ENCODE measurements at places on chromosomes 3 and 15.
A peak's percentile ranks its signal among the peaks of the same experiment; 100 is the strongest.

GRCh38 chr3:138118612-138119422 is 3.4 kb upstream of the DZIP1L start:
- peak; percentile 72 for DNase-seq

DNA sequence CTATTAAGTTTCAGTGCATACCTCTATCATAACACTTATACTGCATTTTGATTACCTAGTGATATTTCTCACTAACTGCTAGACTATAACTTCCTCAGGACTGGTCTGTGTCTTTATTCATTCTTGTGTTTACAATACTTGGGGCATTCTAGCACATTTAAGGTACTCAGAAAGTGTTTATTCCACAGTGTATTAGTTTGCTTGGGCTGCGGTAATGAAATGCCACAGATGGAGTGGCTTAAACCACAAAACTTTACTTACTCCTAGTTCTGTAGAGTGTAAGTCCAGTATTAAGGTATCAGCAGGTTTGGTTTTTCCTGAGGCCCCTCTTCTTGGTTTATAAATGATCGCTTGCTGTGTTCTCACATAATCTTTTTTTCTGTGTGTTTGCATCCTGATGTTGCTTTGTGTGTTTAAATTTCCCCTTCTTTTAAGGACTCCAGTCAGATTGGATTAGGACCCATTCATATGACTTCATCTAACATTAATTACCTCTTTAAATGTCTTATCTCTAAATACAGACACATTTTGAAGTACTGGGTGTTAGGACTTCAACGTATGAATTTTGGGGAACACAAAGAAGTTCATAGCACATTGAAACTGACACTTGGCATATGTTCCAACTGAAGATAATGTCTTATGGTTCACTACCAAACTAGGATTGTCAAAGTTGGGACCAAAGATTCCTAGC is 23.9 kb downstream of the RNF111 start:
- no peak for DNase-seq

GRCh38 chr3:10551821-10552630 is 46.6 kb upstream of the ATP2B2 start:
- no peak for DNase-seq

GRCh38 chr3:193564012-193564411 is 9.3 kb upstream of the ATP13A4 start:
- no peak for DNase-seq

- no peak for DNase-seq
Measured at GRCh38 chr3:152037953-152038352, 164.5 kb downstream of the SUCNR1 start.

DNA sequence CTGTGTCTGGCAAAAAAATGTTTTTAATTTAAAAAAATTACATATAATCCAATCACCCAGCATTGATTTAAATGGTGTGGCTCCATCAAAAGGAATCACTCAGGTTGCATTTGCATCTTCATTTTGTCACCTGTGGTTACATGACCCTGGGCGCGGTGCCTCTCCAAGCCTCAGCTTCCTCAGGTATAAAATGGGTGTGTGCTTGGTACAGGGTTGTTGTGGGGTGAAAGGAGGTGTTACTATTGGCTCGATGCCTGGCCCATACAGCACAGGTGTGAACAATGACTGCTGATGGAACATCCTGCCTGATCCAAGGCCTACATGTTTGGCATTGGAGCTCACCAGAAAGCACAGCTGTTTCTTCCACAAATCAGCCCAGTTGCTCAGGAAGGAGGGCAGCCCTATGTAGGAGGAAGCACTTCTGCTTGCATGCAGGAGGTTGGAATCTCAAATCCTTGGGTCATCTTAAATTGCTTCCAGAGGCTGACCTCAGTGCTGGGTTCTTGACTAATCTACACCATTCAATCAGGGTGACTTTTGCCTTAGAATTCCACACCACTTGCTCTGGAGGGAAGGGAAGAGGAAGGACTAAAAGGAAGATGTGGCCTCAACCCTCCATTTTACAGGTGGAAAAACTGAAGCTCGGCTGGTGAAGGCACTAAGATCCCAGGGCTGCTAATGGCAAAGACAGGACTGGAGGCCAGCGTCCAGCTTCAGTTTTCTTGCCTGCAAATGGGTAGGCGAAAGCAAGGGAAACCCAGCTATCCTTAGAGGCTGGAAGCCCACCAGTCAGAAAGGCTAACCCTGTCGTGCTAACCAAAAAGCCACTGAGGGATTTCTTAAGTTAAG is 31.7 kb downstream of the BHLHE40 start:
- no peak for DNase-seq

DNA sequence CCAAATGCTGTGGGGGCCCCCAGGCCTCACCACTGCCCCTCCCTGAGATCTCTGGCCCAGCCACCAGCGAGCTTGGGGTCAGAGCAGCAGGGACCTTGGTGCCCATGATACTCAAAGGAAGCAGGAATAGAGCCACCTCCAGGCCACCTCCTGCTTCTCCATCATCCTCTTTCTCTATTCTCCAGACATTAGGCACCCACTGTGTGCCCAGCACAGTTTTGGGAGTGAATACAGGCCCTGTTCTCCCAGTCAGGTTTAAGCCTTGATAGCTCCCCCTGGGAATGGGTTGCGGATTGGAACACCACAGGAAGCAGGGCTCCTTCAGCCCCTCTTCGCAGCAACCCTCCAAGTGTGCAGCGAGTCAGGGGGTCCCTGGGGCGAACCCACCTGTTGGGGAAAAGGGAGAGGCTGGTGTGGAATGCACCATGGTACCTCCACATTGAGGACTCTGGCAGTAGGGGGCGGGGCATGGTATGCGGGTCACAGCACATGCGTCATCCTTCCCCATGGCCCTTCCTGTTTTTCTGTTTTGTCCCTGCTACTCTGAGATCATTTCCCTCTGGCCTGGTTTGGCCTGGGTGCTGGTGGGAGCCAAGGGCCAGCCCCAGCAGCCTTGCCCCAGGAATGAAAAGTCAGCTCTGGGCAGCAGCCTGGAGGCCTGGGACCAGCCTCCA is 14.2 kb upstream of the SEMA3B start:
- no peak for DNase-seq

GRCh38 chr3:186225603-186226002 is 116.7 kb upstream of the ETV5 start:
- DNase-seq: peak; percentile 49

GRCh38 chr3:2158828-2159227 is 60.2 kb downstream of the CNTN4 start:
- no peak for DNase-seq

- DNase-seq: no peak
Measured at GRCh38 chr3:123147754-123148535, 53.8 kb upstream of the SEC22A start.

GRCh38 chr3:183360971-183361624 is 67.3 kb downstream of the MCF2L2 start:
- no peak for DNase-seq

DNA sequence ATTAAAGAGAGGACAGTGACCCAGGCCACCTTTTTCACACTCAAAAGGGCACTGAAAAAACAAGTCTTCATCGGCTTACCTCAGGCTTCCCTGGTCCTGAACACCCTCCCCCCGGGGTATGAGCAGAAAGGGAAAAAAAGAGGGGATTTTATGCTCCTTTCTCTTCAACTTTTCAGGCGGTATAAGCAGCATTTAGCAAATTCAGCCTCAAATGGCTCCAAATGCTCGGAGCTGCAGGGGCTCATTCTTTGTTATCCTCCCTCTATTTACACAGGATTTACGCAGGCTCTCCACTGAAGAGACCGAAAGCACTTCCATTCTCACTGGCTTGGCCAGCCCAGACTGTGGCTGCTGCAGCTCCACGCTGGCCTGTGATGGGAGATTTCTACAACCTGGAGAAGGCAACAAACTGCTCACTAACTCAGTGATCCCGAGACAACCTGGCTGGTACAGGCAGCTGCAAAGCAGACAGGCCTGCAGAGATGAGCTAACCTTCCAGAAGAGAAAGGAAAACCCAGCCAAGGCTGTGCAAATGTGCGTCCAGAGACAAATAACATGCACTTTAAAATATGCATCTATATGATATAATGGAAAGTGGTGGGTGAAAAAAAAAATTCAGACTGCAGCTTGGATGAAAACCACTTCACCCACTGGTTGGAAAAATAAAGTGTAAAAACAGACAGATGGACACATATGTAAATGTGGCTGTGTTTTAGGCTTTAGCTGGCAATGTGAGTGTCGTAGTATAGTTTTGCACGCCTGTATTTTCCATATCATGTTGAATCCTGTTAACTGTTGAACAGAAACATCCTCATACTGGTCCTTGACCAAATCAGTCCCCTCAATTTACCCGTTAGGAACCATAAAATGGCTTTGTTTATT is 54.2 kb downstream of the MEIS2 start:
- DNase-seq: no peak

DNA sequence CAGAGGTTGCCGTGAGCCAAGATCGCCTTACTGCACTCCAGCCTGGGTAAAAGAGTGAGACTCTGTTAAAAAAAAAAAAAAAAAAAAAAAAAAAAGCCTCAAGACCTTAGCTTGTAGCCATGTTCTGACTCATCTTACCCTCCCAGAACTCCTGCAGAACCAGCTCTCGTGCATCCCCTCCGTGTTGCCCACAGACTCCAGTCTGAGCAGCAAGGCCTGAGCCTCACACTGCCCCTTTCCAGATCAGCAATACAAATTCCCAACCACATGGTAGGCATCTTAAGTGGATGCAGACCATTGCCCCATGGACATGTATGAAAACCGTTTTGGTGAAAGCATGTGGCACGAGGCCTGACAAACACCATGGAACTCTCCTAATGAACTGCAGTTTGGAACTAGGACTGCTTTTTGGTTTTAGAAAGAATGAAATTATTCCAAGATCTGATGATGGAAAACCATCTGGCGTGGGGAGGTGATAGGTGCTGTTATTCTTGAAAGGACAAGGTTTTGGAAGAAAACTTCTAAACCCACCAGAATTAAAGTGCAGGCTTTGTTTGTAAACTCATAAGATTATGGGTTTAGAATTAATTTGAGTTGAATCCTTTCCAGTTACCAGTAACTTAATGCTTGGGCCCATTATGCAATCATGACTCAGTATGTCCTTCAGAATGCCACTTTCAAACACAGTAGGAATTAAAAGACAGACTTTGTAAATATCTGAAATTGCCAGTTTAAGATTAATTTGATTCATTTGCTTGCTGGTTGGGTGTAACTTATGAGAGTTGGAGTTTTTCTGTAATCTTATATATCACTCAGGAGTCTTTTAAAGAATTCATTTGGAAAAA is 163.7 kb upstream of the LRTM1 start:
- no peak for DNase-seq

DNA sequence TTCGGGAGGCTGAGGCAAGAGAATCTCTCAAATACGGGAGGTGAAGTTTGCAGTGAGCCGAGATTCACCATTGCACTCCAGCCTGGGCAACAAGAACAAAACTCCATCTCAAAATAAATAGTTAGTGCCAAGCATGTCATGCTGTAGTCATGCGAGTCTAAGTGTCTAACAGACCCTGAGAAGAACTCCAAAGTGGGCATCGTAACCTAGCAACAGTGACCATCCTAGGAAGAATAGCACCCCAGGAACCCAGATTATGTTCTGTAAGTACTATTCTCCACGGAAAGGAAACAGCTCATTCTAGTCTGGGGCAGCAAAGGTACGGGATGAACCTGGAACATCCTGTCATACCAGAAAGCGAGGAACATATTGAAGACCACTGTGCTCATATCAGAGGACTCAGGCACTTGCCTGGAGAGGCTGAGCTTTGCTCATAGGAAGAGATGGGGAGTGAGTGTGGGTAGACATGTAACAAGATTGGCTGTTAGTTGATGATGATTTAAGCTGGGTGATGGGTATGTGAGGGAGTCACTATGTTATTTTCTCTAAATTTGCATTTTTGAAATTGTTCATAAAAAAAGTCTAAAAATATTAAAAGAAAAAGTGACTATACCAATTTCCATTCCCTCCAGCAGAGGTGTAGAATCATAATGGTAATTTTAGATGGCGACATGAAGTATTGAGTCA is 31.7 kb downstream of the BCL2L10 start:
- DNase-seq: no peak

DNA sequence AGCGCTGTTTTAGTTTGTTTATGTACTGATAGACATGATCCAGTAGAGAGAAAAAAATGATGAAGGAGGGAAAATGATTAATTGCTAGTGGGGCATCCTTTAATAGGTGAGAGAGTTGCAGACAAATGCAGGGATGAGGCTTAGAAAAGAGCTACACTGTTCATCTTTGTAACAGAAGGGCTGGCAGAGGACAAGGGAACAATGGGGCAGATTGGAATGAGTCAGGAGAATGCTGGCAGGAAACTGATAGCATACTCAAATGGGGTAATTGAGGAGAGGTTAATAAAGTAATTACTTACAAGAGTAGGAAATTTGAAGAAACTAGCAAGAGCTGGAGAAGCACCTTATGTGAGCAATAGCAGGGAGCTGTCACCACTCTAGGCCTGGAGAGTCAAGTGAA is 170.9 kb downstream of the OXSM start:
- DNase-seq: no peak

GRCh38 chr15:41838400-41838897 is at the start of gene PLA2G4B:
TSS of gene PLA2G4B (plus strand) at chr15:41838847. CDS start at chr15:41838914, 67 bp downstream.
- no peak for DNase-seq

GRCh38 chr3:113266738-113267137 is 55.4 kb downstream of the BOC start:
- DNase-seq: no peak

DNA sequence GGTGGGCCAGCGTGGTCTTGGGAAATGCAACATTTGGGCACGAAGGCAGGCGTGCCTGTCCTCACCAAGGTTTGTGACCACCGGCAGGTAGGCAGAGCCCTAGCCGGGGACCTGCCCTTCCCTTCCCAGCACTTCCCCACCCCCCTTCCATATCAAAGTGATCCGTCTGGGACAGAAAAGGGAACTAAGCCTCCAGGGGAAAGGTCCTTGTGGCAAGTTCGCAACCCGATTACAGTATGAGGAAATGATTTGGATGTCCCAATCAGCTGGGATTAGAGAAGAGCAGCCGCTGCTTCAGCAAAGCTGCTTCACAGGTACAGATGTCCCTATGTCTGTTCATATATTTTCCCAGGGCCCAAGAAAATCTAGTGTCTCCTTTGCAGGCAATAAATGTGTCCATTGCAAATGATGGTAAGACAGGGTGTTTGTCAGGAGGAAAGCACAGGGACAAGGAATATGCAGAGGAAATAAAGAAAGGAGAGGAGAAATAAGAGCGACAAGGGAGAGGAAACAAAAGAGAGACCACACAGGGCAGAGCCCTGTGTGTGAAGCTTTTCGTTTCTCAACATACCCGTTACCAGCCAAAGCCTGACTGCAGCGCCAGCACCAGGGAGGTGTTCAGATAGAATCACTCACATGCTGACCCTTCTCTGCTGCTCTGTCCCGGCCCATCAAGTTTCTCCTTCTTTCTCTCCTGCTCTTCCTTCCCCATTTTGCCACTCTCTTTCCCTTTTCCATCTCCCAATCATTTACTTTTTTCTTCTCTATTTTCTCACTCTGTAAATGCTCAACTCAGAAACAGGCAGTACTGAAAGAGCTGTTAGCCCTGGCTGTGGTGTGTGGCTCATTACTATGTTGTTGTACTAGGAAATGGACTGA is 17.4 kb upstream of the SECISBP2L start:
- no peak for DNase-seq

DNA sequence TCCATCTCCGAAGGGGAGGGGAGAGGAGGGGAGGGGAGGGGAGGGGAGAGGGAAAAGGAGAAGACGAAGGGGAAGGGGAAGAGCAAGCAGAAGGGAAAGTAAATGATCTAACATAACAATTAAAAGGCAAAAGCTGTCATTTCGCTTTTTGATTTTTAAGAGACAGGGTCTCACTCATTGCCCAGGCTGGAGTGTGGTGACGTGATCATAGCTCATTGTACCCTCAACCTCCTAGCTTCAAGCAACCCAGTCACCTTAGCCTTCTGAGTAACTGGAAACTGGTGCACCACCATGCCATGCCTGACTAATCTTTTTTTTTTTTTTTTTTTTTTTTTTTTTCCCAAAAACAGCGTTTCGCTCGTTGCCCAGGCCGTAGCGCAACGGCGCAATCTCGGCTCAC is 22.6 kb downstream of the ADAM10 start:
- DNase-seq: no peak
